ENCODE measurements at places on chromosomes 16 and 17. TPM values are rescaled to one million over a fixed set of nuclear protein-coding genes. Genes with fewer than 3 reads are reported as not detected.
A peak's percentile ranks its signal among the peaks of the same experiment; 100 is the strongest.

- no peak for DNase-seq
Measured at GRCh38 chr16:52964290-52964689, 88.4 kb downstream of the CHD9NB start.

GRCh38 chr17:34710226-34710625 is 130.8 kb downstream of the TMEM132E start:
- no peak for DNase-seq

GRCh38 chr17:76542566-76542971 is 2.7 kb downstream of the PRCD start:
- DNase-seq, result no peak

The SP6 gene
- 0.29 TPM for total RNA-seq

GRCh38 chr17:30503558-30503957 is 26.4 kb downstream of the GOSR1 start:
- no peak for DNase-seq

The GAS2L2 gene
- total RNA-seq, result not detected

GRCh38 chr16:56198006-56198754 is 6.9 kb downstream of the GNAO1 start:
- no peak for DNase-seq

GRCh38 chr17:2024572-2025219 is 438 bp downstream of the RTN4RL1 start:
- DNase-seq, result no peak

- DNase-seq, result no peak
Measured at GRCh38 chr16:67499106-67499505, 15.8 kb upstream of the AGRP start.

- DNase-seq, result no peak
Measured at GRCh38 chr17:4706121-4706520, 2.2 kb upstream of the PELP1 start.

DNA sequence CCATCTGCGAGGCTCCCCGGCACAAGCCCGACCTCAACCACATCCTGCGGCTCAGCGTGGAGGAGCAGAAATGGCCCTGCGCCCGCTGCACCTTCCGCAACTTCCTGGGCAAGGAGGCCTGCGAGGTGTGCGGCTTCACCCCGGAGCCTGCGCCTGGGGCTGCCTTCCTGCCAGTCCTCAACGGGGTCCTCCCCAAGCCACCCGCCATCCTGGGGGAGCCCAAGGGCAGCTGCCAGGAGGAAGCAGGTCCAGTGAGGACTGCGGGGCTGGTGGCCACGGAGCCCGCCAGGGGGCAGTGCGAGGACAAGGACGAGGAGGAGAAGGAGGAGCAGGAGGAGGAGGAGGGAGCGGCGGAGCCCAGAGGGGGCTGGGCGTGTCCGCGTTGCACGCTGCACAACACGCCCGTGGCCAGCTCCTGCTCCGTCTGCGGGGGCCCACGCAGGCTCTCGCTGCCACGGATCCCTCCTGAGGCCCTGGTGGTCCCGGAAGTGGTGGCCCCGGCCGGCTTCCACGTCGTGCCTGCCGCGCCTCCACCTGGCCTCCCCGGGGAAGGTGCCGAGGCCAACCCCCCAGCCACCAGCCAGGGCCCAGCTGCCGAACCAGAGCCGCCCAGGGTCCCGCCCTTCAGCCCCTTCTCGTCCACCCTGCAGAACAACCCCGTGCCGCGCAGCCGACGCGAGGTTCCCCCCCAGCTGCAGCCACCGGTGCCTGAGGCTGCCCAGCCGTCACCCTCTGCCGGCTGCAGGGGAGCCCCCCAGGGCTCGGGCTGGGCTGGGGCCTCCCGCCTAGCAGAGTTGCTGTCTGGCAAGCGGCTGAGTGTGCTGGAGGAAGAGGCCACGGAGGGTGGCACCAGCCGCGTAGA is 13.1 kb upstream of the PRR35 start:
- peak; percentile 91 for DNase-seq

The GLTPD2 gene
- not detected for total RNA-seq

DNA sequence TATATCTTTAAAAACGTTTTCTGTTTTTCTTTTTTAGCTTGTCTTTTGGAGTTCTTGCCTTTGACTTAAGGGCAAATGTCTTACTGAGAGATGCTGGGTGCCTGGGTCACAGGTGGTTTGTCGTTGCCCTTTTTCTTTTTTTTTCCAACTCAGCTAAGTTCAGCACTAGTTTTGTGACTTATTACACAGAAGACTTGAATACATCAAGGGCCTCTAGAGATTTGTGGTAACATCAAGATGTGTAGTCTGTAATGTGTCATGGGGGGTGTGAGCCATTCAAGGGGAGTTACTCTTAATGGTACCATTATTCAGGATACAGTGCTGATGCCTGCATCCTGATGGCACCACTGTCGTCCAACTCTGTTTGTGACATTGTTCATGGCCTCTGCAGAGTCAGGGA is 95.1 kb downstream of the PRKCA start:
- DNase-seq, result no peak

DNA sequence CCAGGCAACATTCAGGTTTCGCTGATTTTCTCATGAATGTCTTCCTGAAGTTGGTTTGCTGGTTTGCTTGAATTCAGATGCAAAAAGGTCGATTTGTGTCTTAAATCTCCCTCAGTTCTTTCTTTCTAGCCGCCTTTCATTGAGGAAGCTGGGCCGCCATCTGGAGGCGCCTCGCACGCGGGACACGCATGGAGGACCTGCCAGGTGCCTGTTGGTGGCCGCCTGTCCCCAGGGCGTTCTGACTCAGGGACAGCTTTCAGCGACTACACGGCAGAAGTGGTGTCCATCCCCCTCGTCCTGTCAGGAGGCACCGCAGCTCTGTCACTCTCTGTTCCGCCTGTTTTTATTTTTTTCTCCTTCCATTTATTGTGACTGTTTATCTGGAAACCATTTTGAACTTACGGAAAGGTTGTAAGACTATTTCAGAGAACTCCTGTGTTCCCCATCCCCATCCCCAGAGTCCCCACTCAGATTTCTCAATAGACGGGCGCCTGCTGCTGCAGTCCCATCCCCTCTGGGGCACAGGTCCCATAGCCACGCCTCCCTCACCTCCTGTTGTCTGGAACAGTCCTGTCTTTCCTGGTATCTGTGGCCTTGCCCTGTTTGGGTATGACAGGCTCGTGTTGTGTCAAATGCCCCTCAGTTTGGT is 33.2 kb downstream of the COX4I1 start:
- DNase-seq, result no peak

- DNase-seq, result no peak
Measured at GRCh38 chr17:17499402-17500145, 3.4 kb upstream of the RASD1 start.

The MYO15A gene
- 0.67 TPM for total RNA-seq

GRCh38 chr17:41178843-41179616 is 1.0 kb upstream of the KRTAP4-2 start:
- DNase-seq, result no peak

- DNase-seq, result no peak
Measured at GRCh38 chr16:11090232-11090631, 145.9 kb downstream of the CLEC16A start.

DNA sequence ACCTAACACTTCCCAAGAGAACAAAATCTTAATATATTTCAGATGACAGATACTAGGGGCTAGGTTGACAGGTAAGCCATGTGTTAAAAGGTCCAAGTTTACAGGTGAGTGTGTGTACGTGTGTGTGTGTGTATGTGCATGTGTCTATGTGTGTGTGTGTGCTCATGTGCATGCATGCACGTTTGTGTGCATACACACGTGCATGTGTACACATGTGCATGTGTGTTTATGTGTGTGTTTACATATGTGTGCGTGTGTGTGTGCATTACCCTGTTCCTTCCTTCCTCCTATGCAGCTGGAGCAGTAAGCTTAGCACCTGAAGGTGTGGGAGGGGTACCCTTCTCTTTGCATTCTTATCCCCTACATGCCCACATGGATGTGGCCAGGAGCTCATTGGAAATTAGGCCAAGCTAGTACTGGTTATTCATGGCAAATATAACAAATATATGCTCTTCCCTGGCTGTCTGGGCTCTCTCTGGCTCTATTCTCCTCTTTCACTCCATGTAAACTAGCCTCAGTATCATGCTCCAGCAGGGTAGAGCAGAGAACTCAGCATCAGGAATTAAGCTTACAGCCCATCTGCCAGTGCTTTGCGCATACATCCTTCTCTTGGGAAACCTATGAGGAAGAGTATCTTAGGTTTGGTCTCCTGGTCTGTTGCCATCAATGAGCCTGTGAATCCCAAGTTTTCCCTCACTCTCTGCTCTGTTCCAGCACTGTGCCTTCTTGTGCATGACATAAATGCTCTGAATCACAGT is 258.0 kb upstream of the MYOCD start:
- DNase-seq, result no peak

DNA sequence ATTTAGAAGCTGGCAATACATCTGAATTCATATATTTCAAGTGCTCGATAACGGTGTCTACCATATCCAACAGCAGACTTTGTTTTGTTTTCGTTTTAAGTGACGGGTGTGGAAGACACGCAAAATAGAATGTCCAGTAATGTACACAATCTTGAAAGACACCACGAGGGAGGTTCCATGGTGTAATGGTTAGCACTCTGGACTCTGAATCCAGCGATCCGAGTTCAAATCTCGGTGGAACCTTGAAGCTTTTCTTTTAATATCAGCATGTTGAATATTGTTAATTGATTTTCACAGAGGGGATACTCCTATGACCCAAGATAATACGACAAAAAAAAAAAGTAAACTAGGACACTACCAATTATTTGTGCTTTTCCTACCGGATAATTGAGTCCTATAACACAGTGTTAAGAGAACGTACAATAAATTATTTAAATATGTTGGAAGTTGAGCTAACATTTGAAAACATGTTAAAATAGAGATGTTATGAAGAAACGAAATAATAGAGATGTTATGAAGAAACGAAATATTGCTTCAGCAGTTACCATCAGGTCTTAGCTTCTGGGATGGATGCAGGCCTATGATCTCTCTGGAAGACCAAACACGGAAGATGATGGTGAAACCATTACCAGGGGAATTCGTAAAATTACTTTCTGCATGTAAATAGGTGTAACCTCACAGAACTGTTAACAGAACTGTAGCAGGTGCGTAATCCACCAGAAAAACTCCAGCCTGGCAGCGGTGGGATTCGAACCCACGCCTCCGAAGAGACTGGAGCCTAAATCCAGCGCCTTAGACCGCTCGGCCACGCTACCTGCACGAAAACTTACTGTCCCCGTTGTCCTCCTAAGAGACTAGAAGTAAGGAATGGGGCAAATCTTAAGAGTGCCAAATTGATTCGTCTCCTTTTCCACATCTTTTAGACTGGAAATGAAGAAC is 1.5 kb upstream of the ALOXE3 start:
- DNase-seq, result peak; percentile 88

- peak; percentile 70 for DNase-seq
Measured at GRCh38 chr17:491086-492021, 138.7 kb upstream of the RPH3AL start.

The NOD2 gene
- total RNA-seq, result 0.74 TPM

GRCh38 chr16:87131061-87131995 is 185.9 kb downstream of the C16orf95 start:
- no peak for DNase-seq

DNA sequence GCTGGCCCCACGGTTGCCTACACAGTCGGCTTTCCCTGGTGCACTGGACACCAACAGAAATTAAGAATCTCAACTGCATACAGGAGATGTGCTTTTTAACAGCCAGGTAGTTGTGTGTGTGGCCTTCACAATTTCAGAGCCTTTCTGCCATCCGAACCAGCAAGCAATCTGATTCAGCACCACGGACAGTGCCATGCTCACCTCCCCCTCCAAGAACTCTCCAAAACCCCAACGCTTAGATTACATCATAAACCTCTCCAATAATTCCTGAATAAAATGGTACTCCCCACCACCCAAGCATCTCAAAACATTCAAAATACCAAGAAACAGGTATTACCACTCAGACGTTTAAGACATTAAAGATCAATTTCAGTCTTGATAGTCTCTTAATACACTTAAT is 31.8 kb downstream of the USP7 start:
- DNase-seq, result peak; percentile 73

The RNF43 gene
- total RNA-seq, result 2.0 TPM

DNA sequence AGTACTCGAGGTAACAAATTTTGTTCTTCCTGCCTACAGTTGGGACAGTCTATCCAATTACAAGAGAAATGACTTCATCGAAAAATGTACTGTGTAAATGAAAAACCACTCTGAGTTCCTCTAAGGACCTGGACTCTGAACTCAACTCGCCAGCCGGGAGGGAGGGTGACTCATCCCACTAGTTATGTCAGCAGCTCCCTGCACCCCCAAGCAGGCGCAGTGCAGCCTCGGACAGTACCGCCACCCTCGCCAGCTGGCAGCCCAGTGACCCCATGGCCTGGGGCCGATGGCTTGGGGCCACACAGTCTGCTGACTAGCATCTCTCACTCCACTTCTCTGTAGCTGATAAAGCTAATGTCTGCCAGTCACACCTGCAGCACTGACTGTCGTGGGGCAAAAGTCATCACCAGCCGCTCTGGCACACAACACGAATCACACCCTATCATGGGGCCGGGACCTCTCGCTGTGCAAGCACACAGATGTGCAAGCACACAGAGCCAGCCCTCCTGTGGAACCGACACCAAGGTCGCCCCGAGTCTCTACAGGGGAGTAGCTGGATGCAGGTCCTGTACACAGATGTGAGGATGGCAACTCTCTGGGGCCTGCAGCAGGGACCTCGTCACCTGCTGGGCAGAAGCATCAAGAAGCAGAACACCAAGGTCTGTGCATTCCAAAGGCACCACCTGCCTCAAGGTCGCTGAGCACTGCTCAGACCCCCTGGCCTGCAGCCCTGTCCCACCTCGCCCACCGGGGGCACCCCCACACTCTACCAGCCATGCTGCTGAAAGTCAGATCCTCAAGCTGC is 5.7 kb downstream of the CSNK1D start:
- peak; percentile 96 for DNase-seq

- peak; percentile 13 for DNase-seq
Measured at GRCh38 chr16:89038221-89038721, 55.4 kb upstream of the ACSF3 start.

The TMEM238L gene
- not detected for total RNA-seq

- DNase-seq, result no peak
Measured at GRCh38 chr17:5019475-5019956, 15.7 kb downstream of the SLC52A1 start.

The ARHGDIG gene
- total RNA-seq, result 3.5 TPM

DNA sequence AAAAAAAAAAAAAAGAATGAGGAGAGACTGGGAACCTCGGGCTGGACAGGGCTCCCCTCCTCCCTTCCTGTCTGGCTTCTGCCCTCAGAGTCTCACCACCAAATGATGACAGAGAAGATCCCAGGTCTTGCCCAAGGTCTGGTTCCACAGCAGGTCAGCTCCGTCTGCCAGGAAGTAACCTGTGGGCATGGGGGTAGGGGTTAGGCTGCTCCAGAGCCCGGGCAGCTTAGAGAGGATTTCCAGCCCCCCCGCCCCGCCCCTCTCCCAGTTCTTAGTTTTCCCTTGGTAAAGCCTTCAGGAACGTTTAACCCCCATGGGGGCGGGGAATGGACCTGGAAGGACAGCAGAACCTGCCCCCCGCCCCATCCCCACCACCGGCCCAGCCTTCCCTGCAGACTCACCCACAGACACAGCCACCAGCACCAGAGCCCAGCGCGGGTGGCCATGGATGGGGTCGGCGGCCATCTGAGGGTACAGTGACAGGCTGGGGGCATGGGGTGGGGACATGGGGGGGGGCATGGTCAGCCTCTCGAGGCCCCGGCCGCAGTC is 700 bp downstream of the TLCD2 start:
- DNase-seq, result no peak
